ENCODE measurements at places on chromosomes 3 and 15.

DNA sequence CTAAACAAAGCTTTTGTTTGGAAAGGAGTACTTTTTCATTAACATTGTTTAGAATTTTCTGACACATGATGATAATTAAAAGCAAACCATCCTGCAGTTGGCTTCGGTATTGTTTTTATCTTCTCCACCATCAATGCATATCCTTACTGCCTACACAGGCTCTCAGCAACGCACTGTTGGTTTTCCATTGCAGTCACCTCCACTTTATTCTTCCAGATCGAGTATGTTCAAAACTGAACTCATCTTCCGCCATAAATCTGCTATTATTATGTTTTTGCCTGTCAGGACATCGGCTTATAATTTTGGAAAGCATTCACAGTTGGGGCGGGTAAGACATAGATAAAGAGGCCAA, 589 bp upstream of the SENP5 start:
- no peak for DNase-seq

DNA sequence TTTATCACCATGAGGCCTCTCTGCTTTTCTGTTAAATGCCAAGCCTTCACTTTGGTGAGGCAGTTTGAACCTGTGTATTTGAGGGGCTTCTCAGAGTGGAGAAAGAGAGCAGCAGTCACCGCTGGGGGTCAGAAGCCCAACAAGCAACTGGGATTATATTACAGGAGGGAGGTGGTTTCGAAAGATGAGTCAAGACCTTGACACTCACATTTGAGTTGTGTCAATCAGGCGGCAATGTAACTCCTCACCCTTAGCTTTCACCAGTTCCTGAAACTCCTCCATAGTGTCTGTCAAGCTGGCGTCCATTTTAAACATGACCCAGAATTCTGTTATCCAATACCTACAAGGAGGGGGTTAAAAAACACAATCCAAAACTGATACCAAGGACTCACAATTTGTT, 46.5 kb downstream of the RASGRP1 start:
- no peak for DNase-seq

DNA sequence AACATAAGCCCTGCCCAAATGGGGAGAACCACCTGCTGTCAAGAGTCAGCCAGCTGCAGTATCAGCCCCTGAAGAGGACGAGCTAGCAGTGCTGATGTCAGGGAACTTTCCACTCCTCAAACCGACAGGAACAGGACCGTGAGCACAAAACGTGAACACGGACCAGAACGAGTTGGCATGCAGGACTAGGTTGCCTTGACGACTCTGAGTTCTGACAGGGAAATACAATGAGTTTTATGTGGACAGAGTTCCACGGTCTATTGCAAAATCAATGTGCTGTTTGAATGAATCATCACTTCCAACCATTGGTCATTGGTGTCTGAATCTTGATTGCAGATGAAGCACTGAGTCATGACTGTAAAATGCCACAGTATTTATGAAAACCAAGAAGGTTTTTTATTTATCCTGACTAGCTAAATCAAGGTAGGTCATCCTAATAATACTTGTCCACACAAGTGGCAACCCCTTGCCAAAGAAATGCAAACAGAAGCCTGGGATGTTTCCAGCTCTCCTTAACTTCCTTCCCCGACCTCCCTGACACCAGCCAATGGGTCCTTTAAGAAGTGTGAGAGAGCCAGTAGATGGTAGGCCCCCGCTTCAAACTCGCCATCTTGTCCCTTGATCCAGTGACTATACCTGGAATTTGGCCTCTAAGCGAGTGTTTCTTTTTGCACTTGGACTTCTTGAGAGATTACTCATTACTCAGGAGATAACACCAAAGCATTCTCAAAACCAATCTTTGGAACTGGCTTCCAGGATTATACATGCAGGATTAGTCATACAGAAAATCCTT, 119.6 kb downstream of the ASB7 start:
- no peak for DNase-seq

GRCh38 chr3:152147748-152148147, 121.0 kb upstream of the MBNL1 start:
- DNase-seq, result no peak

GRCh38 chr3:66099541-66100065, 60.9 kb upstream of the MAGI1 start:
- no peak for DNase-seq

GRCh38 chr15:90879730-90880366, 4.5 kb upstream of the FES start:
- no peak for DNase-seq

GRCh38 chr3:53837331-53837730, 8.9 kb downstream of the CHDH start:
- no peak for DNase-seq

GRCh38 chr3:129530251-129530791, 1.9 kb downstream of the RHO start:
- no peak for DNase-seq

- no peak for DNase-seq
These were observed 92.6 kb upstream of the ALDH1A3 start for GRCh38 chr15:100786901-100787566.

GRCh38 chr3:72344236-72344635, 504.0 kb downstream of the SHQ1 start:
- no peak for DNase-seq

DNA sequence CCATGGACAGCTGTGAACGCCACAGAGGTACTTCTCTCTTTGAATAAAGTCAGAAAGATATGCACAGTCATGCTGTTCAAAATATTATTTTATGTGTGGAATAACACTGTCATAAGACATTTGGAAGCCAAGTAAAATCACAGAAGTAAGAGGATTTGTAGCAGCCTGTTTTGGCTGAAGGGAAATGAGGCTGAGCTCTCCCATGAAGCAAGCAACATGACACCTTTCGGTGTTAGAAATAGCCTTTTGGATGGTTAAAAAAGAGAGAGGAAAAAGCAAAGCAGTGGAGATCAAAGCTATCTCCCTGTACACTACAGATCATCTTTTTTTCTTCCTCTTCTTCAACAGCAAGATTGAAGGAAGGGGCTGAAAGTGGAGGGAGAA, 755.3 kb downstream of the ROBO1 start:
- no peak for DNase-seq

GRCh38 chr3:30548600-30548999, 57.8 kb upstream of the TGFBR2 start:
- DNase-seq, result no peak

DNA sequence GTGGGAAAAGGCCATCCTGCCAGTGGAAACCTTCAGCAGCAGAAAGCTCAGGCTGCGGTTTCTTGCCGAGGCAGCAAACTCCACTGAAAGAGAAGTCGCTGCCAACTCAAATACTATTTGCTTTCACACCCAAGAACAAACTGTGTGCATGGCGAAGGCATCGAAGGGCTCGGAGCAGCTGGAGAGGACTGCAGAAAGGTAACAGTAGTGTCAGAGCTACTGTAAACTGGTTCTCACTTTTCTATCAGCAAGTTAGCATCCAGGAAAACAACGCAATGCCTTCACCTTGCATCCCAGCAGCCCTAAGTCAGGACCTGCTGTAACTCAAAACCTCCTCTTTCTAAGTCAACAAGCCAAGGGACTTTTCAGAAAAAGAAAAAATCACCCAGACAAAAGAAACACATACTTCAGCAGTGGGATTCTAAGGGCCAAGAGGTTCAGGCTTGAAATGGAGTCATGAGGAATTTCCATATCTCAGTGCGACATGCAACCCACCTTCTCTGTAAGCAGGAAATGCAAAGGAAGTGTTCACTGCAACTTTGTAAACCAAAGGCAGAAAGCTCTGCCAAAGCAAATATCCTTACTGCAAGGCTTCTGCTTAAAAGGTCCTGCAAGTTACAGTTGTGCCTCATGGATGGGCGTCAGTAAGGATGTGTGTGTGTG, 193.5 kb downstream of the FOXP1 start:
- DNase-seq, result no peak

- no peak for DNase-seq
These were observed 129.9 kb upstream of the UBE3A start for GRCh38 chr15:25568751-25569150.

DNA sequence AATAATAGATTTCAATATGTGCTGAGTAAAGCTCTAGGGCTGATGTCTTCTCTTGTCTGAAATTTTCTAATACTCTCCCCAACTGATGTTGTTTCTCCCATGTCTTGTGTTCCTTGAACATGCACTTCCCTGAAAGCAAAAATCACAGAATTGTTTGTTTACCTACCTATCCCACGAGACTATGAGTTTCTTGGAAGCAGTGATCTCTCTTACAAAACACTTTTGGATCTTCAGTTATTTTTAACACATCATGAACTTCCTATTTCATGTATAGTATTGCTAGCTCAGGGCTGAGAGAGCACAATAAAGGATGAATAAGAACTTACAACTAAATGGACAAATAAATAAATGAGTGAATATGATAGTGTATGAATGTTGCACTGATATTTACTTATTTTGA, 365.0 kb downstream of the ROBO2 start:
- DNase-seq, result no peak

- DNase-seq, result no peak
These were observed 96.7 kb downstream of the LRTM1 start for GRCh38 chr3:54831112-54831511.

DNA sequence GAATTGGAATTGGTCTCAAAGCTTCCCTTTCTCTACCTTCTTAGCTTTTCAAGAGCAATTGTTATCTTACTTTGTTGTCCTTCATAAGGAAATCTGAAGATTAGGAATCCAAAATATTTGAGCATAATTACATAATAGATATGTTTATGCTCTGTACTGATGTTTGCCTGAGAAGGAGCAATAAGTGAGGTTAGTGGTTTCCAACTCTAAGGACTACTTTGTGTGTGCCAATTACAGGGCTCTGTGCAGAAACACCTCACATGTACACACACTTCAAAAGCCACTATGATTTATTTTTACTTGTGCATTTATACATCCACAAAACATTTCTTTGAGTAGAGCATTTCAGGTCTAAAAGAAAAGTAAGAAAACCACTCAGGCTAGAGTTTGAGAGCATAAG, 49.9 kb downstream of the MME start:
- DNase-seq, result no peak

DNA sequence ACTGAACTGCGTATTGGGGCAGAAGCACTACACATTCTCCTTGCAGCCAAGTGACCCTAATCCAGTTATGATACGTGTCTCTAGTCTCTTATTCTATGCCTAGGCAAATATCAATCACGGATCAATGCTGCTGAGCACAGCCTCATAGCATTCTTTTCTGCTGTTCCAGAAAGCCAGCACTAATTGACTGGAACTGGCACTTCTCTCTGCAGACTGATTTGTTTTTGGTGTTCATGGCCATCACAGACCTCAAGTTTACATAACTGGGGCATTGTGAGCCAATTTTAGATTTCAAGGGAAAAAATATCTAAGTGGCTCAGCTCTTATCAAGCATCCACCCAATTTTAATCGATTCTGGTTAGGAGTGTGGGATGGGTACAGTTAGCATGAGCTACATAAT, 37.9 kb downstream of the GLDN start:
- no peak for DNase-seq

GRCh38 chr3:107221856-107222255, 155.4 kb upstream of the CCDC54 start:
- no peak for DNase-seq

- no peak for DNase-seq
These were observed 10.8 kb upstream of the ATP13A5 start for GRCh38 chr3:193389335-193389734.

- DNase-seq, result peak; percentile 60
These were observed 217.0 kb downstream of the ZNF621 start for GRCh38 chr3:40741729-40742128.

- no peak for DNase-seq
These were observed 464.8 kb downstream of the EPHA3 start for GRCh38 chr3:89572261-89572660.

DNA sequence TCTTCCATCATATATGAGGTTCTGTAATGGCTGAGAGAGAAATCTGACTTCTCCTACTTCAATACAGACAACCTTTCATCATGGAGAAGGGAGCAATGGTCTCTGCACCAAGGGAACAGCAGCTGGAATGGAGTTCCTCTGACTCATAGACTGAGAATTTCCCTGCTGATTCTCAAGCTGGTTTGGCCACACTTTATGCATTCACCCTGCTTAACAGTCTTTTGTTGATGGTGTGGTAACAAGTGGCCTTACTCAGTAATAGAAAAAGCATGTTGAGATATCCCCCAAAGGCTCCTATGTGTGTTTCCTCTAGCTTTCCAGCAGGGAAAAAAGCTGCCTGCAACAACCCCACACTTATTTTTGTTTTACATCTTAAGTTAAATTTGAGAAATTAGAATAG, 138.1 kb downstream of the GREM1 start:
- no peak for DNase-seq

DNA sequence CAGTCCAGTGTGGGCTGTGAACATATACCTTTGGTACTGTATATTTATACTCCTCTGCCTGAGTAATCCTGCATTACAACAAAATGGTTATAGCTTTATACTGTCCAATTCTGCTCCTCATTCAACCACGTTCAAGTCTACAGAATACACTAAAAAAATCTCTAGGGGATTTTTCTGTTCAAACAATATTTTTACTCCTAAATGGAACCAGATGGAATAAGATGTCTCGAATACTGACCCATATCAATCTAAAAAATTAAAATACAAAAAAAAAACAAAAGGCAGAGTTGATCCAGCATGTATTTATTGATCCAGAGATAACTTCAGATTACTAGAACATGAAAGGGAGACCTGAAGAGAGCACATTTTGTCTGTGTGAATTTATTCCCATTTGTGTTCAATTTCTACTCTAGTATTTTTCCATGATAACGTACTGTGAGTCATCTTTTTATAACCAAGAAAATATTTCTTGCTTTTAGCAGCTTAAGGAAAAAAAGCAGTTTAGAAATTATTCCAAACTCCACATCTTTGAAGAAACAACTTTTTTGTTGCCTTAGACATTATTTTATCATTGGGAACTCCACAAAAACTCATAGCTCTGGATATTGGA, 910.7 kb downstream of the TBL1XR1 start:
- no peak for DNase-seq

GRCh38 chr3:15769256-15769915, 28.4 kb downstream of the ANKRD28 start:
- DNase-seq, result no peak

GRCh38 chr15:55372701-55373440, 35.3 kb downstream of the CCPG1 start:
- DNase-seq, result no peak

- no peak for DNase-seq
These were observed 145.1 kb upstream of the PLSCR5 start for GRCh38 chr3:146750196-146750595.

- DNase-seq, result no peak
These were observed 145.9 kb upstream of the TBL1XR1 start for GRCh38 chr3:177343122-177343625.

DNA sequence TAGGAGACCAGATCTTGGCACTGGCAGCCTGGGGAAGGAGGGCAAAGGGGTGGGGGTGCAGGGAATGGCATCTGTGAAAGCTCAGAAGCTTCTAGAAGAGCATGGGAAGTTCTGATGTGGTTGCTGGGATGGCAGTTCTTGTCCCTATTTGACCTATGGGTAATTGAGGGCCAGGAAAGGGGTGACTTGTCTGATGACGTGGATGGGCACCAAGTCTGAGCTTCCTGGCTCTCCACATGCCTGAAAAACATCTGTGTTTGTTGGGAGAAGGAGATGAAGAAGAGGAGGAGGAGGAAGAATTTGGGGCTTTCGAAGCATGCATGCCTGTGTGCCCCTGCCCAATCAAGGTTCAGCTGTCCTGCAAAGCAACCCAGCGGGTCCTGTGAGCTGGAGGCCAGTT, 158.8 kb downstream of the SMAD6 start:
- DNase-seq, result no peak
